Suprapubic skin (tissue), 4 donors: ENCODE measurements at places on chromosomes 6 and 20.

DNA sequence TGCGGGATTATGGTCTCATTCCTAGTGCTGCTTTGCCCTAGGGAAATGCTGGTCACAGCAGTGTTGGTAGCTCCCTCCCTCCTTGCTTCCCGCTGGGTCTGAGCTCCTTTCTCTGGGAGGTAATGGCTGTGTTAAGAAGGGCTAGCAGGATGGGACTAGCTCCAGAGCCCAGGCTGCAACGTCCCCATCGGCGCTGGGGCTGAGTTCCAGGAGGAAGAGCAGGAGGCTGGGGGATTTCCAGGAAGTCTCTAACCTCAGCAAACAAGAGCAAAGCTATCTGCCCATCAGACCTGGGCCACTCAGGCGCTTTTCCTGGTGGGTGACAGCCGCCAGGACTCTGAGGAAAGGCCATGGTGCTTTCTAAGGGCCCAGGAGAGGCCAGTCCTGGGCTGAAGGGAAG, 174.2 kb downstream of the DLL1 start:
- DNase-seq: peak; percentile 43

- no peak for DNase-seq
Observed at GRCh38 chr6:10886691-10887502, at the start of gene SYCP2L. Gene SYCP2L (plus strand): TSS chr6:10887052. CDS start chr6:10887127, 75 bp downstream.

DNA sequence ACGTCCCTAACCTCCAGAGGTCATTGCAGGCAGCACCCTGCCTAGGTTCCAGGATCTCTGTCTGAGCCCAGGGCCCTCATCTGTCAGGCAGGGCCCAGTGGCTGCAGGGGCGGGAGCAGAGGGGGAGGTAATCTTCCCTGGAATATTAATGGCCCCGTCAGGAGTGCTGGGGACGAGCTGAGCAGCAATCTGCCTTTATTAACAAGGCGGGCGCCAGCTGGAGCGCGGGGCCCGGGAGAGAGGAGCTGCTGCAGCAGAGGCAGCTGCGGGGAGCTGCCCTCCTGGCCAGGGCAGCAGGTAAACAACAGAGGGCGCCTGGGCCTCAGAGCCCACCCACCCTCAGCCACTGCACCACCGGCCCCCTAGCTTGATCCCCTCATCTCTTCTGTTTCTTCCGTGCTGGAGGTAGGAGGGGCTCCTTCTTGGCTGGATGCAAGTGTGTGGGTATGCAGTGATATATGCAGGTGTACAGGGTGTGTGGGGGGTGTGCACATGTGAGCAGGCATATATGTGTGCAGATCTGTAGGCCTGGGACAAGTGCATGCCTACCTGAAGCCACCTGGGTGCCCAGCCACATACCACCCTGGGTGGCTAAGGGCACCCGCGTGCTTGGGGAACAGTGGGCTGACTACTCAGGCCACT, 131.8 kb upstream of the MLN start:
- DNase-seq: no peak

GRCh38 chr20:62009322-62009721, 56.4 kb downstream of the TAF4 start:
- no peak for DNase-seq

DNA sequence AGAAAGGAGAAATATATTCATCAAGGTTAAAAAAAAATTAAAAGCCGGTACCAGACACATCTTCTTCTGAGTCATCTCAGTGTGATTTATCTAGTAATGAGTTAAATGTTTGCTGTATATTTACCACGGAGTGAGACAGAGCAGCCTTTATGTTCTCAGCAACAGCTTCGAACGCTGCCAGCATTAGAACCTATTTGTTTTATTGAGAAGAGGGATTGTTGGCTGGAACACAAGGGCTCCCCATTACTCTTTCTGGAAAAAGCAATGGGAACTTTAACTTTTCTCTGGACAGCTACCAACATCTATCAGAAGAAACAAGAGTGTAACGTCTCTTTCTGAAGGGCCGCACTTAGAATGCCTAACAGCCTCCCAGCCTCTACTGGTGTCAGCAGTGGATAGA, 105.3 kb upstream of the TAB2 start:
- no peak for DNase-seq

DNA sequence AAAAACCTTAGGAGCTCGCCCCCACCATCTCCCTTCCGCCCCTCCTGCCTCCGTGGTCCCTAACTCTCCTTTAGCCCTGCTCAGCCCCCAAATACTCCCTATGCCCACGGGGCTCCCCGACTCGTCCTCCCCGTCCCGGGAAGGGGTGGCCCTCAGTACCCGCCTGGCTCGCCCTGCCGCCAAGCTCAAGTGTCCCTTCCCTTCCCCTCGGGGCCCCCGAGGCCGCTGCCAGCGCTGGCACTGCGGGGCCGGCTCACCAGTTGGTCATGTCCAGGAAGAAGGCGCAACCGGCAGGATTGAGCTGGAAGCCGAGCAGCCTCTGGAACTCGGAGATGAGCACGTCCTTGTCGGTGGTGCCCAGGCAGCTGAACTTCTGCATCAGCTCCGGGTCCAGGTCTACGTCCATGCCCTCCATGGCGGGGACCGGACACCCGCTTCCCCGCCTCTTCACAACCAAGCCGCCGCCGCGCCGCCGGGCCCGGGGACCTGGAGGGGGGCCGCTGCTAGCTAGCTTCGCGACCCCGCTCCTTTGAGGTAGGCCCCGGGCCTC, 303 bp downstream of the ILRUN start:
- DNase-seq: peak; percentile 87
